ENCODE measurements at places on chromosomes 13 and 19. TPM values are rescaled to one million over a fixed set of nuclear protein-coding genes. Genes with fewer than 3 reads are reported as not detected.

ZNF729 gene
- total RNA-seq = not detected

HTR2A gene
- 7.5 TPM for total RNA-seq

ZNF730 gene
- not detected for total RNA-seq

ZNF582 gene
- 2.9 TPM for total RNA-seq

VWA8 gene
- 18.7 TPM for total RNA-seq

KCNJ14 gene
- 0.59 TPM for total RNA-seq

RFPL4A gene
- not detected for total RNA-seq

C5AR2 gene
- total RNA-seq = under 0.01 TPM

KIR2DL4 gene
- total RNA-seq = not detected

All from smooth muscle cell of the coronary artery (primary cell).